Stimulated activated CD8-positive, alpha-beta memory T cell treated with anti-CD3 and anti-CD28 coated beads, Interleukin-15, amount 100 ng/mL, for 1 hour (primary cell): ENCODE measurements at places on chromosomes 13 and 19.

GRCh38 chr19:17378271-17378670 is 1.1 kb upstream of the PLVAP start:
- DNase-seq: no peak

DNA sequence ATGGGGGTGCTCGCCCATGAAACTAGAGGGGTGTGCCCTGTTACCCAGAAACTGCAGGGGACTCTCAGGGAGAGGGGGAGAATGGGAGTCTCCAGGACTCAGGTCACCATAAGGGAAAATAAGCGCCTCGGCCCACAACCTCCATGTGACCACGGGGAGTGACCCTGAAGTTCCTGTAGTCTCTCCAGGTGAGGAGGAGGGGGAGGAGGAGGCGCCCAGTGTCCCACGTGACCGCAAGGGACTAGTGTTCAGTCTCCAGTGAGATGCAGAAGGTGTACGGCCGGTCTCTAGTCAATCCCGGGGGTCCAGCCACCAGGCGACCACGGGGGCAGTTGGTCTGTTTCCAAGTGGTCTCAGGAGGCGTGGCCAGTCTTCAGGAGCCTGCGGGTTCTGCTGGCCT is 16.0 kb downstream of the TM6SF2 start:
- DNase-seq: no peak

GRCh38 chr19:7419153-7419552 is 69.7 kb downstream of the PEX11G start:
- DNase-seq: no peak

- no peak for DNase-seq
Measured at GRCh38 chr19:39408392-39409207, 2.0 kb downstream of the ZFP36 start.

- DNase-seq: no peak
Measured at GRCh38 chr19:34096020-34096915, 76.0 kb upstream of the LSM14A start.

DNA sequence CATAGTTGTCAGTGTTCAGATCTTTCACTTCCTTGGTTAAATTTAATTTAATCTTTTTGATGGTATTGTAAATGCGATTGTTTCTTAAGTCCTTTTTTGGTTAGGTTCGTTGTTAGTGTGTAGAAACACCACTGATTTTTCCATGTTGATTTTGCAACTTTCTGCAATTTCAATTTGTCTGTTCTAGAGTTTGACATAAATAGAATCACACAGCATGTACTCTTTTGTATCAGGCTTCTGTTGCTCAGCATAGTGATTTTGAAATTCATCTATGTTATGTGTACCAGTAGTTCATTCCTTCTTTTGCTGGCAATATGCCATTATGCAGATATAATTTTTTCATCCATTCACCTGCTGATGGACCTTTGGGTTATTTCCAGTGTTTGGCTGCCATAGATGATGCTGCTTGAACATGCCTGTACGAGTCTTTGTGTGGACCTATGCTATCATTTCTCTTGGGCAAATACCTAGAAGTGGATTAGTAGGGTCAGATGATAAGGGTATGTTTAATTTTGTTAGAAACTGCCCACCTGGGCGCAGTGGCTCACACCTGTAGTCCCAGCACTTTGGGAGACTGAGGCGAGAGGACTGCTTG is 33.1 kb downstream of the BICRA start:
- DNase-seq: no peak

DNA sequence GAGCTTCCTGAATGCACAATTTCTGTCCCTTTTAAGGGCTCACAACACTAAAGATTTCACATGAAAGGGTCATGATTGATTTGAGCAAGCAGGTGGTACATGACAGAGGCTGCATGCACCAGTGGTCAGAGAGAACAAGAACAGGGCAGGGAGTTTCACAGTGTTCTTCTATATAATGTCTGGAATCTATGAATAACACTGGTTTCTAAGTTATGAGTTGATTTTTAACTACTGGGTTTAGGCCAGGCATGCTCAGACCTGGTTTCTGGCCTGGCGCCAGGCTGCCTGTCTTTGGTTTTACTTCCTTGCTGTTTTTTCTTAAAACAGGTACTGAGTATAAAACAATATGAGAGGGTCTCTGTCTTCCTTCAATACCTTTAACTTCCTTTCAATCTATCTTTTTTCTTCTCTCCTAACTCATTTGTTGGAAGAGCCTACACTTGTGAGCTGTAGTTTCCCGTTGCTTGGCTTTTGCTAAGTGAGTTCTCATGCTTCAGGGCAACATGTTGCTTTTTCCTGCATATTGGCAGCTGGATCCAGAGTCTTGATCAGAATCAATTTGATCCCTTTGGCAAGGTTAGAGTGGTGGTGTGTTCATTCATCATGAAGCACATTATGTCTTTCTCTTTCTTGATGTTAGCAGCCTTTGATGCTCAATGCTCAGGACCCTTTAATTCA is 38.5 kb upstream of the FGF14 start:
- no peak for DNase-seq

DNA sequence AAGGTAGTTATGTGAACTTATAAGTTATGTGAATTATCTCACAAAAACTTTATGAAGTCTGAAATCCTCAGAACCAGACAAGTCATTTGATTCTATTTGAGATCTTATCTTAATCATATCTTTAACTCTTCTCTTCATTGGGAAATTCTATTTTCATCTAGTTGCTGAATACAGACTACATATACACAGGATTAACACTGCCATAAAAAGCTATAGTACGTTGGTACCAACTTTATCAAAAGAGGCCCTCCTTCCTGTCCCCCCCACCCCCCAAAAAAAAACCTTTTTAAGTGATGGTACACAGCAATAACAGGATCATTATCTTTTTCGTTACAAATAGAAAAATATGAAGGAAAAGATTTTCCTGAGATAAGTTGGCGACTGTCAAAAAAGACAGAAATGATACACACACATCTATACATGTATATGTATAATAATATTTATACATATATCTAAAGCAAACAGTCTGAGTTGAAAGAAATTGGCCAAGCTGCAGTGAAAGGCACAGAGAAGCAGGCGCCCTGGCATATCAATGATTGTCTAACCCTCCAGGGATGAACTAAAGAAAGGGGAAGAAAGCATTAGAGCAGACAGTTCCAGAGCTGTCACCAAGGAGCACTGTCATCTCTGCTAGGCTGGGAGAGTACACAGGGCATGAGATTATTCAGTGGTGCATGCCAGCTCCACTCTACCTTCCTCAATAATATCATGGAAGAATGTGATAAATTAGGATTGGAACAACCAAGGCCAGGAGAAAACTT is 116.7 kb downstream of the KLF12 start:
- no peak for DNase-seq

DNA sequence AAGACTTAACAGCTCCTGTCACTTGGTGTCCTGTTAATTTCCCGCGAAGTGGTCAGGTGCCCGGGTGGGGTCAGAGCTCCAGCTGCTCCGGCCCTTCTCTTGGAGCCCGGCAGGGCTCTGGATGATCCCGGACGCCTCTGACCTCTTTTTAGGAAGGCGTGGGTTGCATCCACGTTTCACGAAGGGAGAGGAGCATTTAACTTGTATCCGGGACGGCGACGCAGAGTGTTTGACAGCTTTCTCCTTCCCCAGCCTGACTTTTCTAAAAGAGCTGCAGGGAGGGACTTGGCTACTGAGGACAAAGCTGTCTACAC is 656 bp downstream of the ZNF155 start:
- no peak for DNase-seq

DNA sequence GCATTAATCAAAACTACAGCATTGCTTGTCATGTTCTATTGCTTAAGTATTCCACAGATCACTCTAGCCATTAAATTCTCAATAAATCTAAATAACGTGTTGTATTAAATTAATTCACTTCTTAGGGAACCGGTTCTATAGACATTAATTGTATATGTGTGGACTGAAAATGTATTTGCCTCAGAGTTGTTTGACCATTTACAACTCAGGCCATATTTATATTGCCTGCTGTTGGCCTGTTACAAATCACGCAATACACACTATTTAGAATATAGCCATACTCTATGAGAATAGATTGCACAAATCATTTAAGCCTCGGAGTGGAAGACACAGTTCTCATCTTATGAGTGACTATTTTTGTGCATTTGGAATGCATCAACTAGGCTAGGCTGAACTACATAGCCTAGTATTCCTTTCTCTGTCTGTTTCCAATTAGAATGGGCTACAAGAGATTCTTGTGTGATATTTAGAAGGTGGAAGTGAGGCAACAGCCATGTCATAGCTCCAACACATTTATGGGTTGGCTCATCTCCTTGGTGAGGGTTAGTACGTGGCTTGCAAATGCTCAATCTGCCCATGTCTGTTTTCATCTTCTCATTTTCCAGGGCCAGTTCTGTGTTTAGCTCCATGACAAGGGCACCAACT is 1116.1 kb downstream of the PCDH9 start:
- DNase-seq: no peak

DNA sequence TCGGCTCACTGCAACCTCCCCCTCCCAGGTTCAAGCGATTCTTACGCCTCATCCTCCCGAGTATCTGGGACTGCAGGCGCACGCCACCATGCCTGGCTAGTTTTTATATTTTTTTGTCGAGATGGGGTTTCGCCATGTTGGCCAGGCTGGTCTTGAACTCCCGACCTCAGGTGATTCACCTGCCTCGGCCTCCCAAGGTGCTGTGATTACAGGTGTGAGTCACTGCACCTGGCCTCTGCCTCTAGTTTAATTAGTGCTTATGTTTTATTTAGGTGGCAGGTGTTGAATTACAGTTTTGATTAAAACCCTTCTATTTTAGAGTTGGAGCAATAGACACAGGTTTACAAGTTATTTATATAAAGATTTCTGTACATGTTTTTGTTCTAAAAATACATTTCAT is 42.8 kb downstream of the ATP11A start:
- DNase-seq: no peak

DNA sequence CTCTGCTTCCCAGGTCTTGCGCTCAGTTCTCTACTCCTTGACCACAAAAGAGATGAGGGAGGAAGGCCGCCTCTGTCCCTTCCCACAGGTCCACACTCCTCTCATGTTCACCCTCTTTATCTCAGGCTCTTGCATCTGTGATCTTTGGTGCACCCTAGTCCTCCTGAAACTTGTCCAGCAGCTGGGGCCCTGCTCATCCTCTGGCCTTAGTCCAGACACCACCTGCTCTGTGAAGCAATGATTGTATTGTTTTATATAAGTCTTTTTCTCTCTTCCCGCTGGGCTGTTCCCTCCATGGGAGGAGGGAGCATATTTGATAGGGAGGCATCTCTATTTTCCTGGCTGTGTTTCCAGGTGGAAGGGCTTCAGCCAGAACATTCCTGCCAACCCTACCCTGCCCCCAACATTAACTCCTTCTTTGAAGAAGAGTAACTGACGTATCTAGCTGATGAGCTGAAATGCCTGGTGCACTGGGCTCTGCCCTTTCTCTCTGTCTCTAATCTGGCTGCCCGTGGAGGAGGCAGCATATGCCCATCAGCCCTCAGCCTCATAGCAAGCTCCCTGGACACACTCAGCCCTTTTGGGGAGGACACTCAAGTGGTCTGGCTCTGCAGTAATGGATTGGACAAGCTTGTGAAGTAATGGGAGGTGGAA is 38.2 kb upstream of the SIAH3 start:
- DNase-seq: no peak

- no peak for DNase-seq
Measured at GRCh38 chr13:78636495-78636894, 22.5 kb downstream of the OBI1 start.

- DNase-seq: no peak
Measured at GRCh38 chr19:13817018-13817614, 21.9 kb downstream of the ZSWIM4 start.

DNA sequence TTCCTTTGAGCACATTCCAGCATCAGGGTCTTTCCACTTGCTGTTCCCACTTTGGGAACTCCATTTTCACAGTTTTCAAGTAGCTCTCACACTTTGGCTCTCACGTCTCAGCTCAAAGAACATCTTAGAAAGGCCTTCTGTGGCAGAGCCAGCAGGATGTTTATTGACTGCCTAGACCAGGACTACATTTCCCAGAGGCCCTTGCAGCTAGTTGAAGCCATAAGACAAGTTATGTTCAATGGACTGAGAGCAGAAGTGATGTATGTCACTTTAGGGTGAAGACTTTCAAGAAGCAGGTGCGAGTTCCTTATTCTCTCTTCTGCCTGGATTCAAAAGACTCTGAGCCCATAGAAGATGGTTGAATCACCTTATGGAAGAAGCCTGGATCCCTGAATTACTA is 4.3 kb upstream of the HAUS5 start:
- no peak for DNase-seq

- no peak for DNase-seq
Measured at GRCh38 chr19:30334841-30335240, 37.3 kb upstream of the ZNF536 start.

GRCh38 chr13:107006661-107007060 is 438.7 kb upstream of the ARGLU1 start:
- no peak for DNase-seq
